Activated CD4-positive, alpha-beta T cell treated with anti-CD3 and anti-CD28 coated beads, Interleukin-10, Interleukin-2, amounts not matched to agents 100 ng/mL and 50 ng/mL, durations not matched to agents 16 hours and 8 hours (primary cell): ENCODE measurements at places on chromosomes 5 and 9.
A peak's percentile ranks its signal among the peaks of the same experiment; 100 is the strongest.

- no peak for DNase-seq
Measured at GRCh38 chr9:543478-543877, 298.0 kb upstream of the DMRT1 start.

DNA sequence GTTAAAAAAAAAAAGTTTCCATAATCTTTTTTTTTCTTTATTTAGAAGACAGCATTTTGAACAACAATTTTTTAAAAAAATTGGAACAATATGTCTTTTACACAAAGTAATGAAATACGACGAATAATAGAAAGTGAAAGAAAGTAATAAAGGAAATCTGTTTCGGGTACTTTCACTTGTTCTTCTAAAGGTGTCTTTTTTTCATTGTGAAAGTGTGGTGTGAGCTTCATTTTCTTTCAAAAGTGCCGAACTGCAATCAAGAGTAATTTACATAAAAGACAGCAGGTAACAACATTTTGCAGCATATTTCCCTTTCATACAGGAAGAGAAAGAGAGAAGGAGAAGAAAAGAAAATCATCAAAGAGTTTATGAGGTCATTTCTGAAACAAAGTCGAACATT, 159.7 kb upstream of the CDH12 start:
- DNase-seq = no peak

DNA sequence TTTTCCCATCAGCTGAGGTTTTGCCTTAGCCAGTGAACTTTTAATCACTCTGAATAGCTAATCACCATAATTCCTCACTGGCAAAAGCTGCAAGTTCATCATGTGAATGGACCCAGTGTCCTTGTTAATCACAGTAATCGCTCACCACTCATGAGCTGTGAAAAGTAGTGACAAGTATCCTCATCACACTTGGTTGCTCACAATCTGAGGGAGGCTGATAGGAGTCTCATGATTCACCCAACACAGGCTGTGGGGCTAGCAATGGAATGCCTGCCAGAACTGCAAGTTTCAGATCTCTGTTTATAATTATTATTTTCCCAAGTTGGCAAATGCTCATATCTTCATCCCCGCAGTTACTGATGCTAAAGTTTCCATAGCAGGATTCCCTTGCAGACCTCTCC, 467.2 kb downstream of the KIF4B start:
- DNase-seq = no peak

- DNase-seq = no peak
Measured at GRCh38 chr9:114261987-114262386, 60.9 kb upstream of the ORM1 start.

- no peak for DNase-seq
Measured at GRCh38 chr5:73282383-73282782, 109.4 kb downstream of the TMEM174 start.

DNA sequence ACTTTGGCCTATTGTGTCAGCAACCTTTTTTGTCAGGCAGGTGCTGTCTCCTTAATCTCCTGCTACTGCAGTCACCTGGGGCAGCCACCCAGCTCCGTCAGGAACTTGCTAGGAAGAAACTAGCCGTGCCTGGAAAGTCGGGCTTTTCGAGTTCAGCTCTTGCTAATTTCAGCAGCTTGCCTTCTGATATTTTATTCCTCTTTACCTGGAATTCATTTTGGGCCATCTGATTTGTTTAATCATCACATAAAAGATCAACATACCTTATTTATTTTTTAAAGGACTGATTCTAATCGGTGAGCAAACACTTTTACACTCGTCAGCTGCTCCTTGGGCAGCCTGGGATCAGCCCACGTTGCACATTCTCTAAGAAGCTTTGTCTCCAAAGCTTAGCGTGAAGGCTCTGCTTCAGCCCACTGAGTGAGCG, 42.2 kb downstream of the PRLR start:
- DNase-seq = no peak

GRCh38 chr9:37948417-37948980, 44.6 kb upstream of the SLC25A51 start:
- no peak for DNase-seq

DNA sequence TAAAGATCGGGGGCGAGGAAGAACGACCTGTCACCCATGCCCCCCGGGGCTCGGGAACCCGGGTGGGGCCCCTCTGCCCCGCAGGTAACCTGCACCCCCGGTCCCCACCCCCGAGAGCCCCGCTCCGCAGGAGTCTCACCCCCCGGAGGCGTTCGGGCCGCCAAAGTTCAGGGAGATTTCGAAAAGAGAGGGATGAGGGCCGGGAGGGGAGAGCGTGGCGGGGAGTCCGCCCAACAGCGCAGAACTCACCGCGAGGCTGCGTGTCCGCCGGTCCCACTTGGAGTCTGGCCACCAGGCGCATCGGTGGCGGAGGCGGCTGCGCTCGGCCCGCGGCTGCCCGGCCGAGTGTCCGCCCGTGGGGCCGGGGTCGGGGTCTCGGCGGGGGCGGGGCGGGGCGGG, at the start of gene PHF19:
PHF19 (minus strand) TSS at position 347 of the 399 bp plus-strand sequence. CDS start 2,447 bp downstream, outside the sequence.
- peak; percentile 70 for DNase-seq

DNA sequence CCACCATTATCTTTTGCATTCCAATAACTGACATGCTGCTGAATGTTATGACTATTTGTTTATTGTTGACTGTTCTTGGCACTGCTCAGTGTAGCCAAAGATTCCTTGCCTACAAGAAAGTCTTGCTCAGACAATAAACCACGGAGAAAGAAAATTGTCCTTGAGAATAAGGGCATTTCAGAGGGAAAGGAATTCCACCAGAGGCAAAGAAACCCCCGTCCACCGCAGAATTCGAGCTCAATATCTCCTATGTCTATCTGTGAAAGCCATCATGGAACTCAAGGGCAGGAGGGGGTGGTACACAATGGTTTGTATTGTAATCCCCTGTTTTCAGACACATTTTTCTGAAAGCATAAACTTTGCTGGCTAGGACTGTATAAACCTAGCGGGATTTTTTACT, 70.3 kb upstream of the ADAMTS16 start:
- no peak for DNase-seq

- no peak for DNase-seq
Measured at GRCh38 chr5:14451871-14452270, 129.7 kb upstream of the OTULINL start.

DNA sequence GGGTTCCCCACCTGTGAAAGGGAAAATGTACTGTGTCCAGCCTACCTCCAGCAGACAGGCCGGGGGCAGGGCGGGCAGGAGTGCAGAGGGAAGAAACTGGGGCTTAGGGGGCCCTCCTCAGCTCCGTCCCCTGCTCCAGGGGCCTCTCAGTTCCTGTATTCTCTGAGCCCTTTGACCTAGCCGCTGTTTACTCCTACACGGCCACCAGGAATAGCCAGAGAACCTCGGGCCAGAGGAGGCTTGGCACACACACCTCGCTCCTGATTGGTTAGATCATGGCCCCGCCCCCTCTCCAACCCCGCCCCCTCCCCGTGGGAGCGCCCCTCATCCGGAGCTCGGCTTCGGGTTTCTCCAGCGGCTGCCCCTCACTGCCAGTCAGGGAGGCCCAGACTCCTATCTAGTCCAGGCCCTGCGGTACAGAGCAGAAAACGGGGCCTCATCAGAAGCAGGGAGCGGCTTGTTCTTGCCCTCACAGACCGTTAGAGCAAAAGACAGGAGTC, 2.2 kb downstream of the ST6GALNAC6 start:
- DNase-seq = peak; percentile 31

DNA sequence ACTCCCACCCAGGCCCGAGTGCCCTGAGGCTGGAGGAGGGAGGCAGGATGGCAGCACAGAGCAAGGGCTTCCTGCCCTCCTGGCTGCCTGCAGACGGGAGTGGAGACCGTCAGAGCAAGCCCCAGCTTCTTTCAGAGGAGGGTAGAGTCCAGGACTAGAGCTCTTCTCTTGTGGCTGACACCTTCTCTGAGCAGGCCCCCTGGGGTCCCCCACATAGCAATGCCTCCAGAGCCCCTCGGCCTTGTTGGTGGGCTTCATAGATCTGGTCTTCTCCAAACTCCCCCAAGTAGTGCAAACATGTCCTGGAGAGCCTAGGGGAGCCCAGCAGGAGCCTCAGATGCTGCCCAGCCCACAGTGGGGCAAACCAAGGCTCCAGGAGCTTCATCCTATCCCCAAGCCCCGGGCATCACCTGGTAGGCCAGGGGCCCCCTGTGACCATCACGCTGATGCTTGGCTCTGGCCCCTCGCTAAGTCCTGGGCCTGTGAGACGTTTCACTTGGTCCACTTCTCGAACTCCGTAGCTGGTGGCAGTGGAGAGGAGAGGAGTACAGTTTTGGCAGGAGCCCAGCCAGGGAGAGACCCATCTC, 2.0 kb downstream of the MZB1 start:
- no peak for DNase-seq

- DNase-seq = peak; percentile 40
Measured at GRCh38 chr9:85212887-85213286, 528.9 kb downstream of the AGTPBP1 start.

DNA sequence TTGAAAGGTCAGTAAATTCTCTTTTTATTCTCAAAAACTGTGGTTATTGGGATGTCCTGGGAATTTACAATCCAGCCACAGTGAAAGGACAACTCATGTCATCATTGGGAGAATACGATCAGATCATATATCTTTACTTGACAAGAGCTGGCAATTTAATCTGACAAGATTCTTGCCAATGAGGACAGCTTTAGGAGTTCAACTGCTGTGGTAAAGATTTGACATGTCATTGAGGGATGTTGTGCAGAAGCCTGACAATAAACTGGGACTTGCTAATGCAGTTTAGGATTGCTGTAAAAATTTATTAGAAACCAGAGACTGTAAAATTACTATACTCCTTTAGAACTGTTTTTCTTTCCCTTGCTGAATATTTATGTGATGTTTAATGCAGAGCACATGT, 1131.0 kb downstream of the MAT2B start:
- DNase-seq = no peak

DNA sequence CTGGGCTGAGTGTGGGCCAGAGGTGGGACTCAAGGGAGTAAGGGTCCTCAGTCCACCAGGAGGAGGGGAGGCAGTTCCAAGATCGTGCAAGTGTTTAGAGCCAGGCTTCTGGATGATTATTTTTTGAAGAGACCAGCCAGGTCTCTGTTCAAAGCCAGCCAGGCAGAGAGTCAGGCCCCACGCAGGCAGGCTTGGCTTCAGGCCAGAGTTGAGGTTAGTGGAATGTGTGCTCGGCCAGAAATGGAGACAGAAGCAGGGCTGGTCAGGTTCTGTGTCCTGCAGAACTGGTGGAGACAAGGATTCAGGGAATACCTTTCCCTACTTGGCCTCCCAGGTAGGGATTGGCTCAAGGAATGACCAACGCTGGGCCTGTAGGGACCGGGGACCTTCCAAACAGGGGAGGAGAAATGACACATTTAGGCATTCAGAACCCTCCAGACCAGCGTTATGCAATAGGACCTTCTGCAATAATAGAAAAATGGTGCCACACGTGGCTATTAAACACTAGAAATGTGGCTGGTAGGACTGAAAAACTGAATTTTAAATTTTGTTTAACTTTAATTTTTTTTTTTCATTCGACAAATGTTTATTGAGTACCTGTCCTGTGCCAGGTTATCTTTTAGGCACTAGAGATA, 106.2 kb downstream of the CMYA5 start:
- DNase-seq = no peak

DNA sequence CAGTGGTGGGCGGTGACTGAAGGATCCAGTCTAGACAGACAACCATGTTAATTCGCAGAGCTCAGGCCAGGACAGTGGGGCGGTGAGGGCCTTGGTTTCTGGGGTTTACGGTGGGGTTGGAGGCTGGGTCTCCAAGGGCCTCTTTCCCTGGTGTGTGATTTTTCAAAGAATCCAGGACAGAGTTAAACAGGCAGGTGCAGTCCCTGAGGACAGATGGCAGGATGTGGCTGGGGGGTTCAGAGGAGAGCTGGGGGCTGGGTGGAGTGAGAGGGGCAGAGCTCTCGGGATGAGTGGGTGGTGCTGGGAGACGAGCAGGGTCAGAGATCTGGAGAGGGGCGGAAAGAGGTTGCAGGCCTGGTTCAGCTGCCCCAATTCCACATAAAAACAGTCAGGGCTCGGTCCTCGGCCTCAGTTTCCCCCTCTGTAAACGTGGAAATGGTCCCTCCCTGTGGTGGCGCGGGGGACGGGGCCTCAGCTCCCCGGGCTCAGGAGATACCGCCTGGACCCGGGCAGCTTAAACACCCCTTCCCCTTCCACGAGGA, 145.9 kb downstream of the GAPVD1 start:
- no peak for DNase-seq

DNA sequence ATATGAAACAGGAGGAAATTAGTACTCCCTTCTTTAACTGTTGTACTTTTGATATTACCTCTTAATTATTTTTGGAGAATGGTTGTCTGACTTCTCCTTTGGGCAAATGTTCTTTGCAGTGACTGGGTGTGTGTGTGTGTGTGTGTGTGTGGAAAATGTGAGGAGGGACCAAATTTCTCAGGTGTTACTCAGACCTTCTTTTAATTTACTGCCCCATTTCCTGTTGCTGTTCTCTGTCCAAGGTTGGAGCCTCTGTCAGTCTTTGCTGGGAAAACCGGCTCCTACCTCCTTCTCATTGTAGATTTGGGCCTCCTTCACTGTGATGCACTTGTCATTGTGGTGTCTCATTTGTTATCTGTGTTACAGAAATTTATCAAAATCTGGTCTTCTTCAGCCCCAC, 68.4 kb downstream of the PBX3 start:
- no peak for DNase-seq

- DNase-seq = no peak
Measured at GRCh38 chr5:139386050-139386438, 2.9 kb upstream of the SLC23A1 start.

DNA sequence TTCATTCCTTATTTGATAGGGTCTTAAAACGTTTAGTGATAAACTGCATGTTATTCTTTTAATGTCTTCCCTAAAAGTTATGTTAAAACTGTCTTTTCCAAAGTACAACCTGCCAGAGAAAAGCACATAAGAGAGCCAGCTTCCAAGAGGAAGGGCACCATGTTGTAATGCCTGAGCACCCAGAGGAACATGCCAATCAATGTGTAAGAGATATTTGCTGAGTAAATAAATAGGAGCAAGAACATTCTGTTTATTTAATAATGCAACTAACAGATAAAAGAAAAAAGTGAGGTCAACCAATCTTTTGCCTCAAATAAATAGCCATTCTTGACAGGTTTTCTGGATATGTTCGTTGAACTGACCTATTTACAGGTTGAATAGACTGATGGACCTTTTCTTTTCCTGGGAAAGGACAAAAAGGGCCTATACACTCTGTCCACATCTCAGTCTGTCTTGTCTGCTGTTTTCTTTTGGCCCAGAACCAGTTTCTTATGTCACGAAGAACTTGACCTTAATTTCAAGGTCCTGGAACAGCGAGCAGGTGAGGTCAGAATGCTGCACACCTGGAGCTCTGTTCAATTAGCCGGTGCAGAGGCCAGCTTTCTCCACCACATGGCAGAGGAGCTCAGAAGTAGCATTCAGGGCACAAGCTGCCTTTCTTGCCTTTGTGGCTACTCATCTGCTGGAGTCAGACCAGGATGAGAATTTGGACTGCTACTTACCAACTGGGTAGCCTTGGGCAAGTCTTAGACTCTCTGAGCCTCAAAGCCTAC, 77.7 kb downstream of the PLCXD3 start:
- no peak for DNase-seq

GRCh38 chr9:38160613-38161215, 91.7 kb upstream of the SHB start:
- DNase-seq = peak; percentile 69

DNA sequence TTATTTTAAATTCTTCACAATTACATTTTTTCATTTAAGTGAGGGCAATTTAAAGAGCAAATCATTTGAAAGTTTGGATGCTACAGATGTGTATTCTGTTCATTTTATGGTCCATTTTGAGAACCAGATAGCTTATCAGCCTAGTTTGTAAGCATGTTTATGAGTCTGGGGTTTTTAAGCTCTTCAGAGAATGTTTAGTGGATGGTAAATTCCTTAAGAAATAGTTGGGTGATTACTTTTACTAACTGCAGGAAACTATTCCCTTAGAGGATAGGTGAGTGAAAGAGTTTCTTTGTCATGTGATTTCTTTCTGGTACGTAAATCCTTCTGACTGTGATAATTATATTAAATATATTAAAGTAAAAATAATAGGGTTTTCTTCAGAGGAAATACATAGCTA, 17.6 kb downstream of the RASGRF2 start:
- DNase-seq = no peak
